ENCODE measurements at places on chromosomes 3 and 15.

GRCh38 chr15:91852741-91853510 lies 582 bp upstream of the SLCO3A1 start:
- DNase-seq: peak; percentile 69

DNA sequence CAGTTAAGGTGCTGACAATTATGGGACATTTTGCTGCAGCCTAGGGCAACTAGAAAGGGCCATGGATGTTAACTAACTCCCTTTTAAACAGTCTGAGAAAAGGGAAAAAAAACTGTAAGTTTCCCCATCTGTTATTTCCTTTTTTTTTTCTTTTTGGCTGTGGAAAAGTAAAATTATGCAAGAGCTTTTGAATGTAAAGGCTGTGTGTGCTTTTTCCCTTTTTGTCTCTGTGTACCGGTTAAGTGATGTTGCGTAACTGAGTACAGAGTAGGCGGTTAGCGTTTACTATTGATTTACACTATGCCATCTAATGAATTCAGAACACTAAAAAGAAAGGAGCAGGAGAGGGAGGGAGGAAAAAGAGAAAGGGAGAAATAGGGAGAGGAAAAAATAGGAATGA lies 403.6 kb downstream of the TIGIT start:
- no peak for DNase-seq

- DNase-seq: no peak
Observed at GRCh38 chr3:114730397-114730796, 416.7 kb downstream of the ZBTB20 start.

GRCh38 chr3:21054064-21054463 lies 696.9 kb downstream of the ZNF385D start:
- DNase-seq: no peak

DNA sequence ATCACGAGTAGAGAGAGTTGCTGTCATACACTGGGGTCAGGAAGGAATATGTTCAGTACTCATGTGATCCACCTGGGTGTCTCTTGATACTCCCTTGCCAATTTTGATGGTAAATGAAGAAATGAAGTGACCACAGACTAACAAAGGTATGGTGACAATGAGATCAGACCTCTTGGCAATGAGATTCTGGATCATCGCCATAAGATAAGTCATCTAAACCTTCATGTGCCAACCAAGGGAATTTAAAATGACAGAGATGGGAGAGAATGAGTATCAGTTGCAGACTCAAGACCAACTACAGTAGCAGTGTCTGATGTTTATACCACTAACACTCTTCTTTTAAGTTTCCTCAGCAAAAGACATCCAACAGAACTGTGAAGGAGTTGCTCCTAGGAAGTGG lies 601.0 kb downstream of the MECOM start:
- DNase-seq: no peak

- DNase-seq: peak; percentile 60
Observed at GRCh38 chr3:42539871-42540714, 37.6 kb downstream of the VIPR1 start.

DNA sequence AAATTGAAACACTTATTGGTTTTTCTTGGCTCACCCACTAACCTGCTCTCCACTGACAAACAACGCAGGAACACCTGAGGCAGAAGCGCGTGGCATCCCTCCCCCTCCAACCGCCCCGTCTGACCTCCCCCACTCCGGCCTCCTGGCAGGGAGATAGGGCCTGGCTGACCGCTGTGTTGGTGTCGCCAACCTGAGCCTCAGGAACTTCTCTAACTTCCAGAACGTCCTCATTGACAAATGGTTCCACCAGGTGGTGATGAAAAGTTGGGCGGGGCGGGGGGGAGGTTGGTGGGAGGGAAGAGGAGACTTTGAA lies 22.8 kb downstream of the IL17RD start:
- no peak for DNase-seq

- DNase-seq: no peak
Observed at GRCh38 chr15:47961401-47962090, 159.2 kb upstream of the SLC24A5 start.

GRCh38 chr3:126354776-126355175 lies 2.4 kb downstream of the KLF15 start:
- DNase-seq: no peak

DNA sequence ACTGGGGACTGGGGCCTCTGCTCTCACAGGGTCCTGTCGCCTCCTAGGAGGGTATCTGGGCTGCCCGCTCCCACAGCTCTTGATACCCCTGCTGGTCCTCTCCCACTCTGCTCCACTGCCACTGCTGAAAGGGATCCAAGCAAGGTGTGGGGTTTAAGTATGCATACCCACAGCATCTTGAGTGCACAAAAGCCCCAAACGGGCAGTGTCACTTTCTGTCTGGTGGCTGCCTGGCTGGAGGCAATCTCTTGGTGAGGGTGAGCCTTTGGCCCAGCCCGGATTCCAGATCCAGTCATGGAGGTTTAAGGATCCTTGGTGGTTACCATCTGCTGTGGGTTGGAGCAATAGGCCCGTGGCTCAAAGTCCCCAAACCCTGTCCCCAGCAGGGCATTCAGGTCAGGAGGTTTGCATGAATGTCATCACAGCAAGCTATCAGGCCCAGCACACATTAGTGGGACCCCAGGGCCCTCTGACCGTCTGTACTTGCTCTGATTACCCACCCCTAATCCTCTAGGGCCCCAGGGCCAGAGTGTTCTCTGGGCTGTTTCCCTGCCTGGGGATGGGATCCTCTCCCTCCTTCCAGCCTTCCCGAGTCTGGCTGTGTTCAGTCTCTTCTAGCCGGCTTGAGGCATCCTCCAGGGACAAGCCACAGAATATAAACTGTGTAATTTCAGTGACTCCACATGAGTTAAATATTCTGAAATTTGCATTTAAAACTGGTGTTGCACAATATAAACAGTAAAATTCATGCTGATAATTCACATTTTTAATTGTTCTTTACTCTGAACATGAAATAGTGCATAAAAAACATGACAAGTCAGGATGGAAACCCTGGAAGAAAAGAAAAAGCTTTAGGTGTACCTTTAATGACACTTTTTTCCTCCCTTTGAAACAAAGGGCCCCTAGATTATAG lies 4.9 kb upstream of the TJP1 start:
- no peak for DNase-seq

GRCh38 chr3:125136515-125136914 lies 76.0 kb downstream of the SLC12A8 start:
- no peak for DNase-seq

GRCh38 chr3:4525560-4526223 lies 32.5 kb downstream of the ITPR1 start:
- no peak for DNase-seq

GRCh38 chr3:166444336-166444735 lies 607.1 kb upstream of the BCHE start:
- no peak for DNase-seq

DNA sequence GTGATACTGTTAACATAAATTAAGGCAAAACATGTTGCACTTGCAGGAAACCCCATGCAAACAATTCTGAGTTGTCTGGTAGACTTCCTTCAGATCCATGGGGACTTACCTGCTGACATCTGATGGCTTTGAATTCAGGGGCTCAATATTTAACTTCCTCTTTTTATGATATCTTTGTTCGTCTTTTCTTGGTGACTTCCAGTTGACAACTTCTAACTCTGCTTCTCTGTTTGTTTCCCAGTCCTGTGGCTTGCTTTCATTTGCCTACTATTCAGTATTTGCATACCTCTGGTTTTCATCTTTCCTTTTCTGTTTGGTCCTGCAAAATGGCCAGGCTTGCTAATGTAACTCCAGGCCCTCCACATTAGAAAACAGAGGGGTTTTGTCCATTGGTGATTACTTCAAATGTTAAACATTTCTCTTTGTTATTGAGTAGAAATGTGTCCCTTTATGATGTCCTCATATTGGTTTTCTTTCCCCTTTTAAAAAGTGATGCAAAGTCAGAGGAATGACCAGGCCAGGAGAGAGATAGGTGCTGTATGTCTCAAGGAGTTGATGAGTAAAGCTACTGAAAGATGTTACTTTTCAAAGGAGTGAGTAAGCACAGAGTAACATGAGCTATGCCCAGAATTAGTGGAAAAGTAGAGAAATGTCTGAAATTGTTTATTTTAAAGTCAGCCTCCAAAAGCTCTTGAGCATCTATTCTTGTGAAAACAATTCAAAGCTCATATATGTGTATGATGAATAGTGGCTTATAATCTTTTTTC lies 335.9 kb downstream of the LPP start:
- DNase-seq: no peak

- no peak for DNase-seq
Observed at GRCh38 chr15:73941044-73941443, 14.8 kb downstream of the LOXL1 start.

- no peak for DNase-seq
Observed at GRCh38 chr15:92520914-92521623, 127.4 kb downstream of the ST8SIA2 start.

- DNase-seq: no peak
Observed at GRCh38 chr3:53628536-53629401, 134.4 kb downstream of the CACNA1D start.

DNA sequence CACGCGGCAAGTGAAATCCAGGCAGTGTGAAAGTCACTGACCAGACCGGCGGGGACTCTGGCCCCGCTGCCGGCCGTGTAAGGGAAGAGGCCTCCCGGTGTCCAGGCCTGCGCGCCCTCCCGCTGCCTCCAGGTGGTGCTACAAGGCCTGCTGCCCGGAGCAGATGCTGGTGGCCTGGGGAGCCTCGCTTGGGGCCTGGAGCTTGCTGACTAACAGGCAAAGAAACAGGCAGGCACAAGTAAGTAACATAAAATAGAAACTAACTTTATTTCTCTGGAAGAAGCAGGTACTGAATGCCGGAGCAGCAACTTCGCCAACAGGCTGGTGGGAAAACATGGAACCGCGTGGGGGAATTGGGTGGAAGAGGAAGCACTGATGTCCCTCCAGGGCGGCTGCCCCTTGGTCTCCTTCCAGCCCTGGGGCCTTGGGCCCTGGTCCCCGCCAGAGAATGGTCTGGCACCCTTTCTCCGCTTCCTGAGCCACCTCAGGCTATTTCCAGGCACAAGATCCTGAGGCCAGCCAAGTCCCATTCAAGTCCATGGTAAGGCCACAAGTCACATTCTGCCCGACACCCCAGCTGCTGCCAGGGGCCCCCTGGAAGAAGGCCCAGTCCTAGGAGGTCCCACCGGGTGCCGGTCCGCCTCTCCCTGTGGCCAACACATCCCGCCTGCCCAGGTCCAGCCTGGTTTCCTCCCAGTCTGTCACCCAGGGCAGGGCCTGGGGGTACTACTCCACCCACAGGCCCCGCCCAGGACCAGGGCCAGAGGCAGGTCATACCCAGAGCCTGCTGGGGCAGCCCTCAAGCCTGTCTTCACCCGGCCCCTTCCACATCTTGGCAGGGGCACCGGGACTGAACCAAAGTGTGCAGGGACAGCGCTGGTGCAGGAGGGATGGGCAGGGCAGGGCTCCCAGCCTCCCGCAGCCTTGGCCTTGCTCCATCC lies 45.0 kb downstream of the TNK2 start:
- peak; percentile 48 for DNase-seq

DNA sequence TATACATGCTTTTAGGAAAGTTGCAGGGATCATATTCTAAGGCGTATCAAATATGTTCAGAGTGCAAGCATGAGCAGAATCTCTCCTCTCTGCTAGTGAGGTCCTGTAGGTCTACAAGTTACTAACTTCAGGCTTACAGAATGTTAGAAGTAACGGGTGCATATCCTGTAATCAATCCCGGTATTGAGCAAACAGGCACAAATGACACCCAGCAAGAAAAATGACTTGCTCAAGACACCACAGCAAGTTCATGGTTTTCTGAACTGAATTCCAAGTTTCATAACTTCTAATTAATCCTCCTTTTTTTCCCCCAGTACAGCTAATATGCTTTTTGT lies 353.9 kb upstream of the TPRG1 start:
- DNase-seq: no peak

DNA sequence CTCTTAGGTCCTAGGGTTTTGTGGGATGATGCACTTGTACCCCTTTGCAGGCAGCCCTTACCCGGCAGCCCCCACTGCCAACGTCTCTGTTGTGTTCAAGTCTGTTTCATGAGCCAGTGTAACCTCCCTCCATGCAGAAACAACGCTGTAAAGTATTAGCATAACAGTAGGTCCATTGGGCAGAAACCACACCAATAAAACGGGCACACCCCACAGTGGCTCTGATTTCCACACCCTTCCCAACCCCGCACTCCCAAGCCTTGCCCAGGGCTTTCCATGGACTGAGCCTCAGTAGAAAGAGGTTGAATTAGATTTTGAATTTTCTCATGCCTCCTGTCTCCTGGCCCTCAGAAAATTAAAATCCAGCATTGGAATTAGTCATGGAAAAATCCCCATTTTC lies 124.5 kb downstream of the CACNA1D start:
- DNase-seq: no peak

GRCh38 chr3:17683542-17684207 lies 58.8 kb downstream of the TBC1D5 start:
- DNase-seq: no peak

DNA sequence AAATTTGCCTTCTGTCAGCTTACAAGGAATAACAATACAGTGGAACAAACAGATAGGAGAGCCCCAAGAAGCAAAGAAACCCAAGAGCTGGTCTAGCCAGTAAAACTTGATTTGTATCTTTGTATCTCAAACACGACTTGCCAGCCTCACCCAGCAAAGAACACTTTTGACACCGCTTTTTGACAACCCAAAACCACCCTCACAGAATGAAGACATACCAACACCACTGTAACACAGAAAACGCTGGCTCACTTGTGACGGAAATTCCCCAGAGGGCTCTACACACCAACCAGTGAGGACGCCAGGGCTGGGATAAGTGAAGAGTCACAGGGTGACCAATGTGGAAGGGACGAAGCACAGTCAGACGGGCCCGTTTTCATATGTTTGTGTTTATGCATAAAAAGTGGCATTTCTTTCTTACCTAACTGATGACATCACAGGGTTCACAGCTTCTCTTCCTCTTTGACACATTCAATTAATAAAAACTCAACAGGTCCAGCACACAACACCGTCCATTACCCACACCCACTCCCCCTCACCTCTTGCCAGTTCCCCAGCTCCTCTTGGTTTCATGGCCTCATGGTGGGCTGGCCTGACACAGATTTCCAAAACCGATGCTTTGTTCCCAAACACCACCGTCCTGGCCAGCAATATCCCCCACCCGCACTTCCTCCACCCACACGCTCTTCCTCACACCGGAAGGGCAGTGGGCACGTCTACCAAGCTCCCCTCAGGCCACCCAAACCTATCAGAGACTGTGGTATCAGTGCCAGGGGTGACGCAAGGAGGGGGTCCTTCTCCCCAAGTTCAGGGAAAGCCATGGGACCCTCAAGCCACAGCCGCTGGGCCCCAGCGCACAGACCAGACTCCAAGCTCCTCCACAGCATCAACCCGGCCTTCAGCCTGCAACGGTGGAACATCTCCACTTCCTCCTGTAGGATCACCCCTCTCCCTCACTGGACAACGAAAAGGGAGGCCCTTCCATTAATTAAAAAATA lies 94.2 kb downstream of the ADAMTS17 start:
- no peak for DNase-seq

- peak; percentile 72 for DNase-seq
Observed at GRCh38 chr15:78618490-78618934, 2.3 kb downstream of the CHRNA3 start.

DNA sequence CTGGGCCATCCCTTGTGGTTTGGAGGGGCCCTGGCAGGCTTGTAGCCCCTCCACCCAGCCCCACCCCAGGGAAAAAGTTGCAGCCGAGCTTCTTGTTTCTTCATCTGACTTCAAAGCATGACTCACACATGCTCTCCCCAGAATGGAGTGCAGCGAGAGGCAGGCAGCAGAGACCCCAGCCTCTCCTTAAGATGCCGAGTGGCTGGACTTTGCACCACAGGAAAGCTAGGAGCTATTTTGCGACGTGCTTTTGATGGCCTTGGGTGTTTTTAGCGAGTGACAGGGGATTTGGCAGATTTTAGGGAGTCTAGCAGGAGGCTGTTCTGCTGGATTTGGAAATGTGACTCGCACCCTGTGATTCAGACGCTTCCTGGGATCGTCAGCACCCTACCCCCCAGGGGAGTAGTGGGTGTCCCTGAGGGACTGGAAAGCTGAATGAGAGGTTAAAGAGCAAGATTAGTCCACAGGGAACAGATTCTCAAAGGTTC lies 14.2 kb downstream of the BAHD1 start:
- DNase-seq: no peak
